Fibroblast of pulmonary artery (primary cell): ENCODE measurements at places on chromosomes 6 and 20.

DNA sequence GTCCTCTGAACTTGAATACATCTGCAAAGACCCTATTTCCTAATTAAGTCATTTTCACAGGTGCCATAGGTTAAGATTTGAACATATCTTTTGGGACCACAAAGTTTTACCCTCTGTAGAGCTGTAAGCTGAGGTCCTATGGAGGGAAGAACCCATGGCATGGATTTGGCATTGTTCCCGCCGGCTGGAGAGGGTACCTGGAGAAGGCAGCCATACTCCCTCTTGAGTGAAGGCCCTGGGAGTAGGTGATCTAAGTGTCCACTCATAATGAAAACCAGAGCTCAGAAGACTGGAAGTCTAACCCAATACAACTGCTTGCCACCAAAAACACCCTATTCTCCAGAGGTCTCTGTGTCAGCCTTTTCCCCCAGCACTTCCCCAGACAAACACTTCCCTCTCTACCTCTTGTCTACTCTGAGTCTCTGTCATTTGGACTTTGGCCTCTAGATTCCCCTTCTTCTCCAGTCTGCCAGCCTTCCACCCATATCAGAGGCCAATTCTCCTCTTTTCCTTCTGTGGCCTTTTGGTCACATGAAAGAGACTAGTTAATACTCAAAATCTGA lies 363.9 kb downstream of the MAFB start:
- DNase-seq, result no peak

DNA sequence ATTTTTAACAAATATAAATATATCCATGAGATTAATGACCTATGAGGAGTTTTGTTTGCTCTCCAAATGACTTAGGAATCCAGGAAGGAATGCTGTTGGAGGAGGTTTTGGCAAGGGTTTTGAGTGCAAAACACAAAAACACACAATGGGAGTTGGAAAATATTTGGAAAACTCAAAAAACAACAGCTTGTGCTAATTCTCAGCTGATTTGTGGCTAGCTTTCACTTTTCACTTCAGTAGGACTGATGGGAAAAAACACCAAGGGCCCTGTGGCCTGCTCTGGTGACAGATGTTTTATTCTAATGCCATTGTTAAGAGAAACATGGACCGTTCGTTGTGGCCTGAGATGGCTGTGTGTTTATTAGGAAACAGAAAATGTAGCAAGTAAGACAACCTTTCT lies 113.9 kb downstream of the ALDH8A1 start:
- DNase-seq, result peak; percentile 70

DNA sequence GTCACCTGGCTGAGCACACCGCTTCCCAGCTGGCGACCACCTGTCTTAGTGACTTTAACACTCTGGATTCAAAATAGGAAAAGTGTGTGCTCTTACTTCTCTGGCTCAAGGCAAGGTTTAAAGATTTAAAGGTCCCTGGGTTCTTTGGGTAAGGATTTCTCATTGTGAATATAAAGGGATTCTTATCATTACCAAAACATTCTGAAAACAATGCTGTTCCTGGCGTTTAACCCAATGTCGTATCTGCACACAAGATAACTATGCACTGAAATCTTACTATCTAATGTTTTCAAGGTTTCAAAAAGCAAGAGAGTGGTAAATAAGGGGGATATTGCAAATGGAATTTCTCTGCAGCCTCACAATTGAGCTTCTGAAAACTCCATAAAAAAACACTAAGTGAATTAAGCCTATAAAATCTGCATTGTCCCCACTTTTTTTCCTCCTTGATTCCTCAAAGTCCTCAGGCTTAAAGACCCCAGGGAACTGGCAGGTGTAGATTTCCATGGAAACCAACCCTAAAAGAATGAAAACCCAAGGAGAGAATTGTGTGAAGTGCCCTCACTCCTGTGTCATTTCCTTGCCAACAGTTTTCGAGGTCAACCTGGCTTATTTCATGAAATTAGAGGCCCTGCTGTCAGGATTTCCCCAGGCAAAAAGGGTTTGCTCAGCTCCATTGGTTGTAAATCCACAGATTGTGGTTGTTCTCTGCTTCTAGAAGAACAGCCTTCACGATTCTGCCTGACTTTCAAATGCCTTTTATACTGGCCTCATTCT lies 44.0 kb downstream of the BMP2 start:
- DNase-seq, result peak; percentile 44

GRCh38 chr6:92159046-92159445 lies 1260.3 kb downstream of the EPHA7 start:
- no peak for DNase-seq

DNA sequence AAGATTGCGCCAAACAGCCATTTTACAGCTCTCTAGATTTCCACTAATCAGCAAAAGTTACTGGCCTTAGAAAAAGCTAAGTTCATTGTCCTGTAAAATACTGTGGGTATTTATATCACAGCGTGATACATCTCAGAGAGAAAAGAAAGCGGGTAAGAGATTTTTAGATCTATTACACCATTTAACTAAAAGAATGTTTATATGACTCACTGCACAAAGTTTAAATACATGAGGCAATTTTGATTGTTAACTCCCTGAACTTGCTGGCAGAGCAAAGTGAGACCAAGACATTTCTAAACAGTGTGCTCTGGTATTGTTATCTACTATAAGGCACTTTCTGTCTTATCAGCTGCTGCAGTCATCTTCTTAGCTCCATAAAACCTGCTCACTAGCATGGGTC lies 314.3 kb downstream of the EPHA7 start:
- DNase-seq, result peak; percentile 61

DNA sequence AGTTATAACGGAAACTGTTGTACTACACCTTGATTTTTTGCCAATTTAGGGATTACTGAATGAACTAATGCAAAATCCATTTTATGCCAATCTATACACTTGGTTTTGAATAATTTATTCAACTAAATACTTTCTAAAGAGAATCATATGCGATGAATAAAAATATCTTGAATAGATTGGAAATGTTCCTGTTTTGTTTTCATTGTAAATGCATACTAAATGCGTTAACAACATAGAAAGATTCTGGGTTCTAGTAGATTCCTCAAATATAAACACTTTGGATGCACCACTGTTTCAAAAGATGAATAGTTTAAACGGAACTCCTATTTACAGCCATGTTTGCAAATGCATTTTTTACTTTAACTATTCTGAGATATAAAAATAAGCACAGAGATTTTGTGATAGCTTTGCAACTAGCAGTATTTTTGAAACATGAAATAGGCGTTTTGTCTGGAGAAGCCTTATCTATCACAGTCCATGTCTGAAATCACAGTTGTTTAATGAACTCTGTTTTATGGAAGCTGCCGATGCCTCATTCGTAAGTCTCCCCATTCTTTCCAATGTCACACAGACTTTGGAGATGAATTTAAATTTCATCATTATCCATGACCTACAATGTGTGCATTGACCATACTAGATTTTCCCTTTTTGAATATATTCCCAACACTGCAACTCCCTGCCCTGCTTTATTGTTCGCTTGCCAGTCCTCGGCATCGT lies 277.7 kb upstream of the QKI start:
- DNase-seq, result no peak

- no peak for DNase-seq
These were observed 61.0 kb downstream of the ARHGAP18 start for GRCh38 chr6:129648819-129649491.

- no peak for DNase-seq
These were observed 91.1 kb upstream of the BTN3A2 start for GRCh38 chr6:26273673-26274588.

DNA sequence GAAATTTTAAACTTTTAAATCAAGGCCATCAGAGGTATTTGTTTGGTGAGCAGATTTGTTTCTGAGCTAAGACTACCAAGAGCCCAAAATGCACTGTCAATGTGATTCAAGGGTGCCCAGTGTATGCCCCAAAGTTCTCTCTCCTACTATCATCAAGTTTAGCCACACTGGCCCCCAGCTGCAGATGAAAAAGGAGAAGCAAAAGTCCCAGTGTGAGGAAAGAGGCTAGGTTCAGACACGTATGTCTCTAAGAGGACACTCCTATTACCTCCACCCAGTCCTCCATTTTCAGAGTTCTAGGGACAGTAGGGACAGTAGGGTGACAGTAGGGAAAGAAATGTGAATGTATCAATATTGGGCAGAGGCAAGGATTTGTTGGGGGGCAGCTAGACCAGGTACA lies 230.8 kb downstream of the CD83 start:
- DNase-seq, result no peak

DNA sequence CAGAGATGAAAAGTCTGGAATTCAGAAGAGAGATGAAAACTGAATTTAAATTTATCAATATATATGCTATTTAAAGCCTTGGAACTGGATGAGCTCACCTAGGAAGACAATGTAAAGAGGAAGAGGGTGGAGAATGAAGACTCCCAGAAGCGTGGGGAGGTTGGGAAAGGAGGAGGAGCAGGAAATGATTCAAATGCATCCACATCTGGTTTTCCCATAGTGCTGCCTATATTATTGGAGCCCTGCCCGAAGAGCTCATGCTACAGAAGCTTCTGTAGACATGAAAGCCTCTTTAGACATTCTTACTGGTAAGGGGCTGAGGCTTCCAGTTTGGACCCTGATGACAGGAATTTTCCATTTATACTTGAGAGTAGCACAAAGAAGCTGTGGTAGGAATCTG lies 19.2 kb downstream of the PDE7B start:
- peak; percentile 93 for DNase-seq

DNA sequence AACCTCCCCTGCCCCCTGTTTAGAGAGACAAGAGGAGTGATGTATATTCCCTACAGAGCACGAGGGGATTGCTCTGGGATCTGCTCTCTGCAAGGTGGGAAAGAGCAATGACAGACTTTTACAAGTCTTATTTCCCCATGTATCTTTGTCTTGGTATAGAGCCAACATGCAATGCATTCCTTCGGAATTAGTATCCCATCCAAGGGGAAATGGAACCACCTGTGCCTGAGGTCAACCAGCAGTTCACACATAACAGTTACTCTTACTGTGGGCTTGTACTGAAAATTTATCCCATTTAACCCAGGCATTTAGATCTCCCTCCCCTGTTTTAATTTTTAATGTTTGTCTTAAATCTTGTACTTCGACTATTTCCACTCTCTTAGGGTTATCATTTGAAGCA lies 250.4 kb downstream of the C6orf118 start:
- DNase-seq, result peak; percentile 5

DNA sequence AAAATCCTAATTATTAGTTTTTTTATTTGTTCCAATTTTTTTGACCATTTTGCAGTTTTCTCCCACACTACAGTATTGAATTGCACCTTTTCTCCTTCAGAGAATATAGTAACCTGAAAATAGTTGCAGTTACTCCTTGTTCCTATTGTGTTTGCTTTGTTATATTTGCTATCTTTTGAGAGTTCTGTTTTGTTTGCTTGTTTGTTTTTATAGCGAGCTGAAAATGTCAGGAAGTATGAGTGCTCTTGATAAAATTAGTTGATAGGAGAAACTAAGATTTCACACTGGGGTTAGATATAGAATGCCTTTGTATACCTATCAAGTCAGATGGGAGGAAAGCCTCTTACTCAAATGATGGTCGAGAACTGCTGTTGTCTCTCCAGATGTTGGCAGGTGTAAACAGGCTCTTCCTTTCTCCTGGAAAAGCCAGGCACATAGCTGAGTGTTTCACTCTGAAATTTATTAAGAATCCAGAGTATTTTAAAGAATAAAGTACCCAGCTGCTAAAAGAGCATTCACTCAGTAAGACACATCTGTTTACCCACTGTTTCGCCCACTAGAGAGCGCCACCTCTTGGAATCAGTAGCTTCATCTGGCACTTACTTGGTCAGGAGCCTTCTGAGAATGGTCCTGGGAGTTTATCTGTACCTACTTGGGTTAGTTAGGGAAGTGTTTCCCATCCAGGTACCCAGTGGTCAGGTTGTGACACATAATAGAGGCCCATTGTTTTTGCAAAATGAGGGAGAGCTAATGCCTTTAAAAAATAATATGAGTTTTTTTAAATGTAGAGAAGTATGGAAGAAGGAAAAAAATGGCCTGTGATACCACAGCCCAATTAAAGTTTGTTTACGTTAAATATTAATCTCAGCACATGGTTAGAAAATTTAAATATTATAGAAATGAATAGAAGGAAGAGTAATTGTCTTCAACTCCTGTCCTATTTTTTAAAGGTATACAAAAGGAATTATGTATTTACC lies 11.2 kb downstream of the NT5DC1 start:
- peak; percentile 65 for DNase-seq

- no peak for DNase-seq
These were observed 59.7 kb upstream of the MYLIP start for GRCh38 chr6:16069222-16069621.

- DNase-seq, result no peak
These were observed 1.6 kb downstream of the ME1 start for GRCh38 chr6:83429269-83429668.

DNA sequence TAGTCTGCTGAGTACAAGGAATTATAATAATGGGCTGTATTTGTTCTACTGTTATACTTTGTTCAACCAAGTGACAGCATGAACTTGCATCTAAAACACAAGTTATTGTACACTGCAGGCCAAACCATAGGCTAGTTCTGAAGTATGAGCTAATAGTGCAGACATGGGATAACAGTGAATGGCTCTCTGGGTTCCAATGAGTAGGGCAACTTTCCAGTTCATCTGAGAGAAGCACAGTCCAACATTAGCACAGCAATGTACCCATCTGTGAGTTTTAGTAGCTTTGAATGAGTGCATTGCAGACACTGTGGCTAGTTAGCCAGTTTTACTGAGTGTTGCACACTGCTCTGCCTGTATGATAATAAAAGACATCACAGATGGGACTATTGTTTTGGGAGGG lies 56.5 kb upstream of the FUT9 start:
- DNase-seq, result no peak

DNA sequence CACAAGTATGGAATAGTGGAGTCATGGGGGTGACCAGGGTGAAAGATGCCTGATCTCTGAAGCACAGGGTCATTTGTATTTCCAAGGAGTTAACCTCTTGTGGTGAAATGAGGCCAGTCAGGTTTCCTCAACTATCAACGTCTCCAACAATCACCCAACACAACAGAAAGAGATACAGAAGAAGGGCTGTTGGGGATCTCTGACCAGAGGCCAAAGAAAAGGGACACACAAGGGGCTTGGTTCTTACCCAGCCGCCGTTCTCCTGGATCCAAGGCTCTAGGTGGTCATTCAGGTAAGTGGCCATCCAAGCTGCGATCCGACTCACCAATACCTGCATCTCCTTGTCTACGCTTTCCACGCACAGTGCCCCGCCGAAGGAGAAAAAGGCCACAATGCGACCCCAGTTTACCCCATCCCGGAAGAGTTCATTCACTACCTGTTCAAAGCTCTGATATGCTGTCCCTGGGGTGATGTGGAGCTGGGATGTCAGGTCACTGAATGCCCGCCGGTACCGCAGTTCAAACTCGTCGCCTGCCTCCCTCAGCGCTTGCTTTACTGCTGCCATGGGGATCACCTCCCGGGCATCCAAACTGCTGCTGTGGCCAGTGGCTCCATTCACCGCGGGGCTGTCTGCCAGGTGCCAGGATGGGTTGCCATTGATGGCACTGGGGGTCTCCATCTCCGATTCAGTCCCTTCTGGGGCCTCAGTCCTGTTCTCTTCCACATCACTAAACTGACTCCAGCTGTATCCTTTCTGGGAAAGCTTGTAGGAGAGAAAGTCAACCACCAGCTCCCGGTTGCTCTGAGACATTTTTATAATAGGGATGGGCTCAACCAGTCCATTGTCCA lies 1.0 kb downstream of the BCL2L1 start:
- no peak for DNase-seq

GRCh38 chr6:129309154-129309553 lies 400.8 kb downstream of the ARHGAP18 start:
- no peak for DNase-seq
